Posterior vena cava (tissue), 2 donors: ENCODE measurements at places on chromosomes 3 and 15. TPM values are rescaled to one million over a fixed set of nuclear protein-coding genes. Genes with fewer than 3 reads are reported as not detected.

PATL2 gene
- 1.0 TPM for total RNA-seq

FETUB gene
- total RNA-seq = 0.79 TPM

ACSBG1 gene
- not detected for total RNA-seq

HYAL1 gene
- 10.6 TPM for total RNA-seq

BCHE gene
- 14.0 TPM for total RNA-seq

C3orf85 gene
- not detected for total RNA-seq

IL16 gene
- 21.8 TPM for total RNA-seq

ITGB5 gene
- total RNA-seq = 250 TPM
